ENCODE measurements at places on chromosomes 5 and 9.

- DNase-seq: peak; percentile 51
These were observed 1037.3 kb upstream of the ACO1 start for GRCh38 chr9:31347082-31347617.

- peak; percentile 75 for DNase-seq
These were observed 142.3 kb upstream of the ANKH start for GRCh38 chr5:15013654-15014463.

- peak; percentile 12 for DNase-seq
These were observed 20.0 kb upstream of the PCAT7 start for GRCh38 chr9:94534901-94535300.

GRCh38 chr5:172052450-172053236 lies 46.2 kb upstream of the FBXW11 start:
- DNase-seq: peak; percentile 53

DNA sequence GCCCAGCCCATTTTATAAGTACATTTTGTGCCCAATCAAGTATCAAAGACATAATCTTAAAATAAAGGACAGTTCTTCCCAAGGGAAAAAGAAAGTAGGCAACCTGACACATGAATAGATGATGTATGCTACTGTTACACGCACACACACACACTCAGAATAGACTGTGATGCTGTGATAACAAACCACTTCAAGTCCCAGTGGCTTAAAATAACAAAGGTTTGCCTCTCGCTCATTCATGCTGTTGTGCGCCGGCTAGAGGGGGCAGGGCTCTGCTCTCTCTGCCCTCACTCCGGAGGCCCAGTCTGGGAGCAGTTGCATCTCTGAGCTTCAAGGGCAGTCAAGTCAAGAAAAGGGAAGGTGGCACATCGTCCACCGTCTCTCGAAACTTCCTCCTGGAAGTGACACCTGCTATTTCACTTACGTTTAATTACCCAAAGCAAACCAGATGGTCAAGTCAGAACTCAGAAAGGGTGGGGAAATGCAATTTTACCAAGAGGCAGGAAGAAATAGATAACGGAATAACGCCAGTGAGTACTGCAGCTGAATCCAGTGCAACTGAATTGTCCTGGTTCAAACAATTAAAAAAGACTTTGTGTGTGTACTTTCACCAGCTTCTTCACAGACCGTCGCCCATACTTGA lies 43.3 kb downstream of the ANKRD33B start:
- DNase-seq: no peak

- DNase-seq: peak; percentile 29
These were observed 1.3 kb downstream of the GPR150 start for GRCh38 chr5:95620870-95621838.

- DNase-seq: peak; percentile 3
These were observed 301.2 kb downstream of the KIAA0825 start for GRCh38 chr5:94316916-94317838.

- peak; percentile 17 for DNase-seq
These were observed 180.7 kb upstream of the TARS1 start for GRCh38 chr5:33260098-33260497.

DNA sequence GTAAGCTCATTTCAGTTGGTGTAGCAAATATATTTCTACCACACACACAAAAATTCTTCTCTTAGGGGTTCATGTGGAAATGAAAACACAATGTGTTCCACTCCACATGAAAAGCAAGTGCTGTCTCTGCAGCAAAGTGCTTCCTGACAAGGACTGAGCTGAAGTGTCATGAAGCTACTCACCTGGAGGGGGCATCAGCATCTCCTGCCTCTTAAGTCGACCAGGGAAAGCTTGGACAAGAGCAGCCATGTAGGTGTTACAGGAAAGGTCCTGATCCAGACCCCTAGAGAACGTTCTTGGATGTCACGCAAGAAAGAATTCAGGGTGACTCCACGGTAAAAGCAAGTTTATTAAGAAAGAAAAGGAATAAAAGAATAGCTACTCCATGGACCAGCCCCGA lies 62.8 kb downstream of the SV2C start:
- DNase-seq: peak; percentile 2

DNA sequence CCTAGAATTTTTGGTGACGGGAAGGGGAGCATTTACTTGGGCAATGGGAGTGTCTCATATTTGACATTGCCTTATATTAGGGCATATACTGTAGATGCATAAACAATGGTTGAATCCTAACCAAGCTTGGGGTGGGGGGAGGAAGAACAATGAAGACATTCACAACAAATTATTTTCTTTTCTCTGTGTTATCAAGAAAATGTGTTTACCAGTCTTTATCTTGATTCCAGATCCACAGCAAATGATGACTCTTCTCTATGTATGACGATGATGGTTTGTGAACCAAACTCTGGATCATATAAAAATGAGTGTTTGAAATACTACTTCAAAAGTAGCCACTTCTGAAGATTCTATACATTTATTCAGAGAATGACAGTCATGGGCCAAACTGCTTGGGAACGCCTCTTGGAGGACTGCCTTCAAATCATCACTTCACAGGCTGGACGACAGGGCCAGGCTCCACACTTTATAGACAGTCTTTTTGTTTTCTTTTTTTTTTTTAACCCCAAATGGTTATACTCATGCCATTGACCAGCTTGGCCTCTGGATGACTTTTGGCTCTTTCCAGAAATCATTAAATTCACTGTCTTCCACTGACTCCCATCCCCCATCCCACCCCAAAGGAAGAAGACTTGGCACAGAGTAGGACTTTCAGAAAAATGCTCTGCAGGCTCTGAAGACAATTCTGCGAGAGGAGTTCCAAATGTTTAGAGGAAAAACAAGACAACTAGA lies 123.8 kb upstream of the LIFR start:
- no peak for DNase-seq

- DNase-seq: no peak
These were observed 197.0 kb downstream of the AOPEP start for GRCh38 chr9:94923326-94924089.

DNA sequence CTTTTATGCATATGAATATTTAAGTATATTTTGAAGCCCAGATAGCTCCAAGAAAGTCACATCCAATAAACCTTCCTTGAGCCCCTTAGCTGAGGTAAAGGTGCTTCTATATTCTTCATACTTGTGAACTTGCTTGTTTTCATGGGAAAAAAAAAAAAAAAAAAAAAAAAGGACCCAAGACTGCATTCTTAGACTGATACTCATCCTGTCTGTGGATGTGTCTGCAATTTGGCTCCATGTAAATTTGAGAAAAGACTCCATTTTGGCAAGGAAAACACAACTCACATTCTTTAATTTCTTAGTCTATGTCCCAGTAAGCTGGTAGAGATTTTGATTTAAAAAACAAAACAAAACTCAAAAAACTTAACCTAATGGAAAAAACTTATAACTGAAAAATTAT lies 238.3 kb downstream of the FBXL17 start:
- DNase-seq: peak; percentile 52

DNA sequence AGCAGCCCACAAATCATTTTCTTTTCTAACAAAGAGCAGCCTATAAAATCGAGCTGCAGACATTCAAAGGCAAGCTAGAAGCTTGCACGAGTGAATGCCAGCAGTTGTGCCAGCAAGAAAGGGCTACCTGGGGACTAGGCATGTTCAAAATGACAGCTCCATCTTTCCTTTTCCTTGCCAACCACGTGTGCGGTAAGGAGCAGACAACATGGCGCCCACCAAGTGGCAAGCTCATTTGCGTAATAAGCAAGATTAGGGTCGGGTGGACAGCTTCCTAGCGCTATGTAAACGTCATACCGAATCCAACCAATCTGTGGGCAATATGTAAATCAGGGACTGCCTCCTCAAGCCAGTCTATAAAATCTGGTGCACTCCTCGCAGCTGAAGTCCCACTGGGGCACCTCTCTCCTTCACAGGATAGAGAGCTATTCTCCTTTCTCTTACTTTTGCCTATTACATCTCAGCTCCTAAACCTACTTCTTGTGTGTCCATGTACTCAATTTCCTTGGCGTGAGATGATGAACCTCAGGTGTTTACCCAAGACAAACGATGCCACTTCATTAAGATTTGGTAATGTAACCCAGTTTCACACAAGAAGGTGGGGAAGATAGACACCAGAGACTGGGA lies 22.5 kb upstream of the SPARC start:
- DNase-seq: no peak

- peak; percentile 39 for DNase-seq
These were observed 14.5 kb upstream of the TAL2 start for GRCh38 chr9:105647595-105648349.

GRCh38 chr9:137492464-137493363 lies 33.6 kb upstream of the NSMF start:
- DNase-seq: peak; percentile 50

- DNase-seq: peak; percentile 61
These were observed 689 bp downstream of the CNTRL start for GRCh38 chr9:121075251-121076036.

DNA sequence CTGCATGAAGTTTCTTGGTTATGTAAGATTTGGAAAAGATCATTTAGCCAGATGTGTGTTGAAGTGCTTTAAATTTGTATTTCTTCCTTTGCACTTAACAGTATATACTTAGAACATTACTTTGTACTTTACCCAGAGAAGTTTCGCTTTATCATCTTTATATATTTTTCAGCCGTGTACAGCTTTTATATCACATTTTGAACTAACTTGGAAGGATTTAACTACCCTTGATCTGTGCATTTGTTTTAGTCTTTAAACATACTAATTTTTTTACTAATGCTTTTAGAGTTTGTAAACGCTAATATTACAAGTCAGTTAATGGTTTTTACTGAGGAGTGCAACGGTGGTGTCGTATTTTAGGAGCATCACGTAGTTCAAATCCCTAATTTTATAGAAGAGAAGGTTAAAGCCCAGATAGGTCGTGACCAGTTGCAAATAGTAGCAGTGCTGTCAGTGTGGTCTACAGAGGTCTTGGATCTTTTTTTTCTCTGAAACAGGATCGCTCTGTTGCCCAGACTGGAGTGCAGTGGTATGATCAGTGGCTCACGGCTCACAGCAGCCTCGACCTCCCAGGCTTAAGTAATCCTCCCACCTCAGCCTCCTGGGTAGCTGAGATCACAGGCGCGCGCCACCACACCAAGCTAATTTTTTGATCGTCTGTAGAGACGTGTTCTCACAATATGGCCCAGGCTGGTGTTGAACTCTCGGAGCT lies 2.0 kb downstream of the MATR3 start:
- no peak for DNase-seq

- DNase-seq: no peak
These were observed 200.3 kb downstream of the C9orf152 start for GRCh38 chr9:110007477-110008270.

DNA sequence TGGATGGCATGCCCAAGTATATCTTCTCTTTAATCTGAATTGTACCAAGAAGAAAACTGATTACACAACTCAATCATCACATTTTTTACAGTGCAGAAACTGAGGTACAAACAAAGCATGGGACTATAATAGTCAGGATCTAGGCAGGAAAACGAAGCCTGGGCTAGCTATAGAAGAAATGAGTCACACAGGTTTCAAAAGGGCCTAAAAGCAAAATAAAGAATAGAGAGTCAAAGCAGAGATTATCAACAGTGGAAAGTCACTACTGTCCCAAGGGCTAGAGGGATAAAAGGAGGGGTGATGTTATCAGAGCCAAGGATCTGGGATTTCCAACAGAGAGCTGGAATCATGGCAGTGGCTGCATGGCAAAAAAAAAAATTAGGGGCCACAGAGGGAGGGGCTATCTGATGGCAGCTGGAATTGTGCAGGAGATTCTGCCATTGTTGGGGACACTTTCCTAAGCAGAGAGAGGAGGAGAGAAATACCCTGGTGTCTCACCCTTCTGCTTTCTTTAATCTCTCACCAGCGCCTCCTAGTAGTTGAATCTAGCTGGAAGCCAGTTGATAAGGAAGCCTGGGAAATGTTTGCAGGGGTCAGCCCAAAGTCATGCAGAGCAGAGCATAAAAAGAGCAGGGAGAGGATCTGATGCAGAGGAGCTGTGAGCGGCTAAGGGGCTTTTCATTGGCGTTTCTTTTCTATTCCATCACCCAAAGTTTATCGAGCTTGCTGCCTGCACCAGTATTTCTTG lies 343.2 kb downstream of the ACTL7B start:
- peak; percentile 24 for DNase-seq

DNA sequence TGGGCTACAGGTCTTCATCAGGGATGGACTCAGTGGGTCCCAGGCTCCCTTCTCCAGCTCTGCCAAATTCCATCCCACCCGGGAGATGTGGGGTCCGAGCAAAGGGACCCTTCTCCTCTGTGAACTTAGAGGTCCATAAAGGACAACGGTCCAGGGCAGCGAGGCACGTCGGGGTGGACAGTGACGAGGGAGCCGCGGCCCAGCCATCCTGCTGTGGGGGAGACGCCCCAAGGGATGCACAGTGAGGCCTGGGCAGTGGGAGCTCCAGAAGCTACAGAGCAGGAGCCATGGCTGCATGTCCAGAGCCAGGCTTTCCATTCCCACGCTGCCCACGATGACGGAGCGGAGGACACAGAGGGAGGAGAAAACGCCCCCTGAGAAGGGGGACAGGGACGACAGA lies 107.5 kb upstream of the PPP1R26 start:
- DNase-seq: no peak

DNA sequence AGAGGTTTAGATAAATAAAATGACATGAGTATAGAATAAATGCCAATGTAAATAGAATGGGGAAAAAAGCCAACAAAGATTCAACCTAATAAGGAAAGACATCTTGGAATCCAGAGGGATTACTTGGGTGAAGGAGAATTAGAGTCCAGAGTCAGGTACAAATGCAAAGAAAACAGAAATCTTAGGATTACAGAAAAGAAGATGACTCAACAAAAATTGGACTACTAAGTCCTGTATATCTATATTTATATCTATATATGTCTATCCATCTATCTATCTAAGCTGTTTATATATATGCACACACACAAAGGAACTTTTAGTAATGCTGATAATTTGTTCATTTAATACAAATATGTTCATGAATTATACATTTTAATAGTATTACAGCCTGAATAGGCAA lies 27.6 kb downstream of the FAM174A start:
- DNase-seq: no peak

GRCh38 chr5:177036443-177036842 lies 13.9 kb downstream of the ZNF346 start:
- no peak for DNase-seq

- DNase-seq: no peak
These were observed 78.5 kb downstream of the SPTLC1 start for GRCh38 chr9:92036756-92037155.

GRCh38 chr9:34140853-34141252 lies 14.4 kb upstream of the DCAF12 start:
- DNase-seq: no peak

DNA sequence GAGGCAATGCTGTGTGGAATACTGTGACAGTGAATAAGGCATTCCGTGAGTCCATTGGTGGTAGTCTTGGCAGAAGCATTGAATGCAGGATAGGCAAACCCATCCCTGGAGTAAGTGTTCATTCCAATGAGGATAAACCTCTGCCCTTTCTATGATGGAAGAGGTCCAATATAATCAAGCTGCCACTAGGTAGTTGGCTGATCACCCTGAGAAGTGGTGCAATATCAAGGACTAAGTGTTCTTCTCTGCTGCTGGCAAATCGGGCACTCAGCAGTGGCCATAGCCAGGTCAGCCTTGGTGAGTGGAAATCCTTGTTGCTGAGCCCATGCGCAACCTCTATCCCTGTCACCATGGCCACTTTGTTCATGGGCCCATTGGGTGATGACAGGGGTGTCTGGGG lies 70.1 kb downstream of the FBXO4 start:
- DNase-seq: no peak

Measured in M059J (cell line).